ENCODE measurements at places on chromosomes 11 and 22.

- DNase-seq: peak; percentile 9
These were observed 385 bp downstream of the TST start for GRCh38 chr22:37018815-37019308.

GRCh38 chr22:28146401-28147314 is 227.6 kb upstream of the PITPNB start:
- DNase-seq: no peak

GRCh38 chr22:48884786-48885185 is 942.9 kb downstream of the BRD1 start:
- no peak for DNase-seq

- DNase-seq: peak; percentile 21
These were observed 121.5 kb upstream of the TEAD1 start for GRCh38 chr11:12552692-12553091.

- DNase-seq: no peak
These were observed 4.7 kb upstream of the ZNF74 start for GRCh38 chr22:20389288-20389687.
